ENCODE measurements at places on chromosomes 12 and 14.

GRCh38 chr14:78346747-78347146 lies 176.6 kb downstream of the NRXN3 start:
- no peak for DNase-seq

GRCh38 chr14:67579636-67580035 lies 20.4 kb downstream of the PIGH start:
- DNase-seq = no peak

- no peak for DNase-seq
These were observed 232.4 kb downstream of the RGS6 start for GRCh38 chr14:72164420-72165228.

- DNase-seq = no peak
These were observed 68.0 kb downstream of the PTPRR start for GRCh38 chr12:70852416-70853150.

DNA sequence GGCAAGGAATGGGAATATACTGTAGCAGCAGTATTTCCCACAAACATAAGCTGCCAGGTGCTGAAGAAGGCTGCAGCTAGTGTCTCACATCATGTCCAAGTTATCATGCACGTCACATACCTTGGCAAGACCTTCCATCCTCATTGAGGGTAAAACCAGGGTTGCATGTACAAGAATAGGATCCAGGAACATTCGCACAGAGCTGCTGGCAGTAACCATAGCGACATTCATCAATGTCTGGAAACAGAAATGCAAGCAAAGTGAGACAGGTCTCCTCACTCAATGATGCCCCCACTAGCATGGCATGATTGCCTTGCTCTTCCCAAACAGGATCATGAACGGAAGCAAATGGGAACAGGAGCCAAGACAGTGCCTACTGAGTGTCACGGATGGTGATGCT lies 23.8 kb upstream of the TC2N start:
- DNase-seq = no peak

GRCh38 chr14:90773196-90773486 lies 43.1 kb downstream of the TTC7B start:
- no peak for DNase-seq

DNA sequence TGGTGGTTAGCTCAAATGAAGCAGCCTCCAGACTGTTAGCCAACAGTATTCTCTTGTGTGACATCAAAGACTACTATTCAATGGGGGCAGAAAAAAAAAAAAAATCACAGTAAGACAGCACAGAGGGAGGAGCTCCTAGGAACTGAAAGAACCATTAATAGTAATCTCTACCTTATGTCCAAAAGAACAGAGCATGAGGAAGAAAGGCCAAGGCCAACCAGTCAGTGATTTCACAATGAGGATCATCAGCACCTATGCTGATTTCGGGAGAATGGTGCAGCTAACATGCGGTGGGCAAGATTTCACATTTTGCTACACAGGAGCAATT lies 66.3 kb upstream of the SOX5 start:
- no peak for DNase-seq

DNA sequence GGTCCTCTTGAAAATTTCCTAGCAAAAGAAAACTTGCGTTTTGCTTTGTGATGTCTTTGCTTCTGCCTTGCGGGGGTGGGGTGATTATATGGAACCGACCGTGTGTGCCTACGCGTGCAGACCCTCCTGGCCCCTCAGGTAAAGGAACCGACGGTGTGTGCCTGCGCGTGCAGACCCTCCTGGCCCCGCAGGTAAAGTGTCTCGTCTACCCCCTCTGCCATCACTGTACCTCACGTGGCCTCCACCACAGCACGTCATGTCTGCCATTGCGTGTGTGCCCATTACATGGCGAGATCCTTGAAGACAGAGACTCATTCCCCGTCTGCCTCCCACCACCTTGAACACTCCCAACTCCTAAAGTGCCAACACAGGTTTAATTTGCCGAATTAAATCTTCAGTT lies 3.6 kb downstream of the GOLGA3 start:
- DNase-seq = no peak

- DNase-seq = no peak
These were observed 33.1 kb downstream of the IRF2BPL start for GRCh38 chr14:76995279-76996035.

DNA sequence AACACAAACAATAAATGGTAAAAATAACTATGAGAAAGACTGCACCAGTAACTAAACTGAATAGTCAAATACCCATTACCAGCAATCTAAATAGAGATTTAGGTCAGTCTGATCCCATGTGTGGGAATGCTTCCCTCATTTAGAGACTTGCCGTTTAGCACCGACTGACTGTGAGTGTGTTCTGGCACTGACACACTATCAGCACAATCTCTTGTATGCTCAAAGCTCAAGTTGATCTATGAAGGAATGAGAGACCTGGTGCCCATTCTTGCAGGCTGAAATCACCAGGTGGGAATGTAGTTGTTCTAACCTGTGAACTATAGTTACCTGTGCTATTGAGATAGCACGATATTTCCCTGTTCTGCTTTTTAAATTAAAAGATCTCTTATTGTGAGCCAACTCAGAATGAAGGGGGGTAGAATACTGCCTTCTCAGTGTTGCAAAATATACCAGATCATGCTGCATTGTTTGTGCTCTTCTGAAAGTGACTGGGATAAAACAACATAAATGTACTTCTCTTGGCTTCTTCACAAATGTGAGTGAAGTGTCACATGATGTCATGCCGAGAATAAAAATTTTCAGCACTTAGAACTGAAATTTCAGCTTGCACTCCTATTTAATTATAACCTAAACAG lies 99.6 kb downstream of the LIN7A start:
- DNase-seq = no peak

DNA sequence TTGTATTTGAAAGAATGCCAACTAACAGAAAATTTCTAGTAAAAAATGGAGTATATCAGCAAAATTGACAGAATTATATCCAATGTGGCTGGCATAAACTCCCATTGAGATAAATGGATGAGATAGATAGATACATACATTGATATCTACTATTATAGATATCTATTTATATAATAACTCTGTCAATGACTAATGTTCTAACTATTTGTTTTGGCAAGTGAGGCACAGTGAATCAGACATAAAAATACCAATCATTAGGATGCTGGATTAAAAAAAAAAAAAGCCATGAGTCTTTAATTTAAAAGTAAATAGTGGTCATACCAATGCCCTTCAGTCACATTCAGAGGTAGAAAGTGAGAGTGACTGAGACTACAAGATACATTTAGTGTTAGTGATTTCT lies 33.7 kb upstream of the GLIPR1 start:
- DNase-seq = no peak

- DNase-seq = no peak
These were observed 37.9 kb downstream of the SLC38A1 start for GRCh38 chr12:46230983-46231382.

DNA sequence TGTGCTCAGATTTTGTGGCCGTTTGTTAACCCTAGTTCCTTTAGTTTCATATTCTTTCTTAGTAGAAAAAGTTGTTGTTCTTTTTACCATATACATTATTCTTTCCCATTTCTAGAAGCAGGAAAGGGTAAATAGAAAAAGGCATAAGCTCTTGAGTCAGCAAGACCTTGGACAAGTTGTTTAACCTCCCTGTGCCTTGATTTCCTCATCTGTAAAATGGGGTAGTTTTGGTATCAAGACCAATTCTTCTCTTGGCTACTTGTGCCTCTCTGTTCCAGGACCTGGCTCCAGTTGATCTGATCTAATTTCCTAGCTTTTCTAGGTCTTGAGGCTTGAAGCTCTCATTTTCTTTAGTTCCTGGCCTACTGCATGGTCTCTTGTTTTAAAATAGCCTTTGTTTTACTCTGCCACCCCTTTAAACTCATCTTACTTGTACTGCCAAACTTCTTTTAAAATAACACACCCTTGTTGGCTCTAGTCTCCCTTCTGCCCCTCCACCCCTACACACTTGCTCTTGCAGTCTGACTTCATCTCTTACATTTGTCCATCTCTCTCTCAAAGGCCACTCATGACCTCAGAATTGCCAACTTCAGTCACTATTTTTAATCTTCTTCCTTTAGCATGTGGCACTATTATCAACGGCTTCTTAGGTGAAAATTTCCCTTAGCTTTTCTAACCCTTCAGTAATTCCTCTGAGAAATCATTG lies 143.7 kb downstream of the TTLL5 start:
- DNase-seq = no peak

GRCh38 chr12:85681333-85681732 lies 154.9 kb downstream of the RASSF9 start:
- DNase-seq = no peak

- DNase-seq = no peak
These were observed 8.5 kb downstream of the WSB2 start for GRCh38 chr12:118052324-118053070.

DNA sequence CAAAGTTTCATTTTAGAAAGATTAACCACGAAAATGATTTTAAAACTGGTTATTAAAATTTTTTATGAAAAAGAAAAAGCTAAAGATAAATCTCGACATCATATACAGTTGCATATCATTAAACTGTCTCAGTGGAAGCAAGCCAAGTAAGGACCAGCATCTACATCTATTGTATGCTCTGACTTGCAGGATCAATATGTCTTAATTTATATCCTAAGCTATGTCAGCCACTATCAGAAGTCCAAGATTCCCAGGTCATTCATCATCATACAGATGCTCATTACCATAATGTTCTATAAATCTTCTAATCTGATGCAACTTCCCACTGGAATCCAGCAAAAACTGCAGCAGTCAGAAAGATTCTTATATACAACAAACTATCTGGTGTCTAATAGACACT lies 43.5 kb downstream of the CMAS start:
- DNase-seq = no peak

DNA sequence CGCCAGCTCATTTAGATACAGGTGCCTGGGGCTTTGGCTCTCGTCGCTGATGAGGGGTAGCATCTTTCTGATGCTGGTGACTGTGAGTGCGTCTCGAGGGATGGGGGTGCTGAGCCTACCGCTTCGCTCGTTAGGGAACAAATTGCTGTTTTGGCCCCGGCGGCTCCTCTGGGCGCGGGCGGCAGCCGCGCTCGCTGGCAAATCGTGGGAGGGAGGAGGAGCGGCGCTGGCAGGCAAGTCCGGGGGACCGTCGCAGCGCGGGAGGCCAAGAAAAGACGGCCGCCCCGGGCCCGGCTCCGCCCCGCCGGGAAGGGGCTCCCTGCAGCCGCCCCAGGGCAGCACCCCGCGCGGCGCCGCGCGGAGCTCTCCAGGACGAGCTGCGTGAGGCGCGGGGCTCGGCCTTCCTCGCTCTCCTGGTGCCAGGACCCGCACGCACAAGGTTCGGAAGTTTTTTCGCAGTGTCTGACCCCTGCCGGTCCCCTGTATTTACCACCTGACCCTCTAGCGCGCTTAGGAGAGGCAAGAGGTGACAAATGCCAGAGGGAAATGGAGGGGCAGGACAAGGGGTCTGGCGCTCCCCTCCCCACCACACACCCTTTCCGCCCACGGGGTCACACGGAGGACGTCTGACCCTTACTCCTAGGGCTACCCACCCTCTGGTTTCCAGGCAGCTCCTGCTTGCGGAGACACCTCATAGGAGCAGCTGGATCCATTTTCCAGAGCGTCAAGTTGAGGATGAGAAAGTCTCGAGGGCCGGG lies 899 bp upstream of the KCNH3 start:
- DNase-seq = no peak

DNA sequence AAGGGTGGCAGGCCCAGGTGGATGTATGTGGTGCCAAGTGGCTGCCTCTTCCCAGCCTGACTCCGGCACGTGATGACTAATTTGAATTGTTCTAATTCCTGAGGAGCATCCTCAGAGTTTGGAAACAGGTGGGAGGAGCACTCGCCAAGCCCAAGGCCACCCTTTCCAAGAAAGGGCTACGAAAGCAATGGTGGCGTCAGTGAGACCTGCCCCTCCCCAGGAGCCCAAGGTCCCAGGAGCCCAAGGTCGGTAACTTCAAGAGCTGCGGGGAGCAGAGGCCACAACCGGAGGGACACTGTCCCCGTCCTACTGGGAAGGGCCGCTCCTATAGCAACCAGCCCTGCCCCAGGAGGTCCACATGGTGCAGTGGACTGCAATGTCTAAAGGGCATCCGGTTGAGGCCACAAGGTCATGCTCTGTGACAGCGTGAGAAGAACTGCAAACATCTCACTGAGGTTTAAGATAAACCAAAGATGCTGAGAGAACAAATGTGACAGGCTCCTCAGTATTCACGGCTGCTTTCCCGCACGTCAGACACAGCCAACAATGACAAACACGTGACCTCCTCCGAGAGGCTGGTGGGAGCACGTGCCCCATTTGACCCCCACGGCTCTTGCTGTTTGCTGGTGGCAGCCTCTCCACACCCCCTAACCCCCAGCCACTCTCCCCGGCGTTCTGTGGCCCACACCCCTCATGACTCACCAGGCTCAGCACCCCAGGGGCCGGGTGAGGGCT lies 79.6 kb downstream of the ITPK1 start:
- peak; percentile 30 for DNase-seq

- no peak for DNase-seq
These were observed 53.2 kb downstream of the ATG2B start for GRCh38 chr14:96309896-96310330.

GRCh38 chr14:90616881-90617280 lies 199.3 kb downstream of the TTC7B start:
- no peak for DNase-seq

DNA sequence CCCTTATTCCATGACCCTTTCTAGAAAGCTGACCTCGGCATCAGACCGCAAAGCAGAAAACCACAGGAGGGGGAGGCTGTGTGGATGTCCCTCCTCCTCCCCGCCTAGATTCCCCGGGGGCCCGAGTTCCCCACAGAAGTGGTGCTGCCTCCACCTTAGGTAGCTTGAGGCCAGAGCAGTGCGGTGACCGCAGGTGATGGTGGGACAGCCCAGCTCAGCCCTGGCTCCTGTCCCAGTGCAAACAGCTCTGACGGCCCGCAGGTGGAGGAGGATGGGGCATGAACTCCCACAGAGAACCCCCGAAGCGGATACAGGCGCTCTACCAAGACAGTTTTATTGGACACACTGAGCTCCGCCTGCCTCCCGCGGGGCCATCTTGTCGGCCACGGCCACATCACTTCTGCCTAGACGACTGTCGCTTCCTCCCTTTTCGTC lies 19.5 kb downstream of the ARL6IP4 start:
- DNase-seq = no peak

GRCh38 chr12:14545144-14546124 lies 22.2 kb downstream of the PLBD1 start:
- DNase-seq = no peak

- no peak for DNase-seq
These were observed 87.9 kb upstream of the MDGA2 start for GRCh38 chr14:47763188-47763854.

DNA sequence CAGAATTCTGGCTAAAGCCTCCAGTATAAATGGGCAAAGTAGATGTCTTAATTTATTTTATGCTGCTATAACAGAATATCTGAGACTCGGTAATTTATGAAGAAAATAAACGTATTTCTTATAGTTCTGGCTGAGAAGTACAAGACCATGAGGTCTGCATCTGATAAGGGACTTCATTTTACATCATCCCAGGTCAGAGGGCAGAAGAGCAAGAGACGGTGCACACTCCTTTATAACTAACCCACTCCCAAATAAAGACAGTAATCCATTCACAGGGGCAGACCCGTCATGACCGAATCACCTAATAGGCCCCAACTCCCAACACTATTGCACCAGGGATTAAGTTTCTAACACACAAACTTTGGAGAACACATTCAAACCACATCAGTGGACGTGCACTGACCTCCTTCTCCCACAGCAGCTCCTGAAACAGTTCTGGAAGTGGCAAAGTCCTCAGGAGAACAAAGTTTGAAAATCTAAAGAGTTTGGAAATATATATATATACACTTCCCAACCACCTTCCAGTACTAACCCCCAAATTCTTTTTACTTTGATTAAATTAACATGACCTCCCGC lies 116.5 kb downstream of the MED13L start:
- DNase-seq = no peak

Measured in CD4-positive, alpha-beta T cell treated with Interleukin-15 for 1 hour (primary cell).